Esophagus muscularis mucosa (tissue), 4 donors: ENCODE measurements at places on chromosomes 13 and 19.
A peak's percentile ranks its signal among the peaks of the same experiment; 100 is the strongest.

- no peaks in the 10 kb centered on the region for H3K4me1 ChIP-seq
- H3K4me3 ChIP-seq = no peak overlapping the region
- no peaks in the 10 kb centered on the region for H3K27me3 ChIP-seq
- no peak overlapping the region for H3K27ac ChIP-seq
Measured at GRCh38 chr19:42831221-42832019, 48.1 kb downstream of the PSG1 start.

DNA sequence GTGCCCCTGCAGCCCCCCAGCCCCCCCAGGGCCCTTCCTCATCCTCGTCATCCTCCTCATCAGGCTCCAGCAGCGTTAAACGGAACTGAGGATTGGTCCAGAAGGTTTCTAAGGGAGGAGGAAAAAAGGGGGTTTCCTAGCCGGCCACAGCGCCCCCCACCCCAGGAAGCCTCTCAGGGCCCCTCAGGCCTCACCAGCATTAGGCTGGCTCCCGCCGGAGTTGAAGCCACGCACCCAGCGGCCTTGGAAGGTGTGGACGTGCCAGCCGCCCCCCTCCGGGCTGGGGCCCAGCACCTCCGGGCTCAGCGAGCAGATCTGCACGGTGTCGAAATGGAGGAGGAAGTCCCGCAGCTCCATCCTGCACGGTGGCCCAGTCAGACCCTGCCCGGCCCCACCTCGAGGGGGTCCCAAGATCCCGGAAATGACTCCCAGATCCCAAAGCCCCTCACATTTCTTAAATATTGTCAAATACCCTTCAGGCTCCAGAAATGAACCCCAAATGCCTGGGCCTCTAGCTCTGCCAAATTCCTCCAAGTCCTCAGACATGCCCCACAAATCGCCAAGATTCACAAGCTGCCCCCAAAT is 6.9 kb downstream of the CAPN12 start:
- no peak overlapping the region for H3K27ac ChIP-seq
- no peaks in the 10 kb centered on the region for H3K36me3 ChIP-seq
- H3K4me1 ChIP-seq = peaks cover 18% of the 10 kb centered on the region
- no peaks in the 10 kb centered on the region for H3K27me3 ChIP-seq
- DNase-seq = no peak

DNA sequence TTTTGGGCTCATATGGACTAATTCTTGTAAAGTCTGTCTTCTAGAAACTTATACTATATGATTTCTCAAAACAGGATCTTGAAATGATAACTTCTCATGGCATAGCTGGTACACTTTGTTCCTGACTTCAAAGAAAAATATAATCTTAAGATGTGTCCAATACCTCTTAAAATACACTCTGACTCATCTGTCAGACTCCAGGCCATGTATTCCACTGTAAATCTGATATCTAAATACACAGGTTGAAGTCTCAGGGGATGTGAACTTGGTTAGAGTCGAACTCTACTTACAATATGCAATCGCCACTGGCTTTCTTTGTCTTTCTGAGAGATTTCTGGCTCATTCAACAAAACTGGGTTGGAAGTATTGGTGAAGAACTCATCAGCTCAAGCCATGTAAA is 99.8 kb downstream of the LACC1 start:
- H3K4me3 ChIP-seq = no peak overlapping the region
- H3K4me1 ChIP-seq = no peaks in the 10 kb centered on the region
- no peaks in the 10 kb centered on the region for H3K27me3 ChIP-seq
- no peaks in the 10 kb centered on the region for H3K36me3 ChIP-seq
- no peak for DNase-seq

- no peaks in the 10 kb centered on the region for H3K27me3 ChIP-seq
- H3K36me3 ChIP-seq = no peaks in the 10 kb centered on the region
- DNase-seq = no peak
Measured at GRCh38 chr13:40146611-40147117, 491.2 kb downstream of the COG6 start.

DNA sequence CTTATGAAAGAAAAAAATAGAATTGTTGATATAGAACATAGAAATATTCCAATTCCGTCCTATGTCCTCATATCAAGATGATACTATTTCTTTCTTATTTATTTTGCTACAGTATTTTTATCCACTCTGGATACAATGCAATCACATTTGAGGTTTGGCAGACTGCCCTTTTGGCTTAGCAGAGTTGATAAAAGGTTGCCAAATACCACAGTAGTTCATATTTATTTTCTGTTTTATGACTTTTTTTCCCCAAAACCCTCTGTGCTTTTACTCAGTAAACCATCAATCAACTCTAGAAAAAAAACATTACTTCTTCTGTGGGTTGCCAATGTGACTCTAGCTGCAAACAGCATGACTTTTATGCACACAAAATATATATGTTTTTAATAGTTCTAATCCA is 424.5 kb downstream of the PCDH9 start:
- peaks cover 17% of the 10 kb centered on the region for H3K4me1 ChIP-seq
- no peak overlapping the region for H3K4me3 ChIP-seq
- H3K36me3 ChIP-seq = no peaks in the 10 kb centered on the region
- no peak overlapping the region for H3K27ac ChIP-seq

DNA sequence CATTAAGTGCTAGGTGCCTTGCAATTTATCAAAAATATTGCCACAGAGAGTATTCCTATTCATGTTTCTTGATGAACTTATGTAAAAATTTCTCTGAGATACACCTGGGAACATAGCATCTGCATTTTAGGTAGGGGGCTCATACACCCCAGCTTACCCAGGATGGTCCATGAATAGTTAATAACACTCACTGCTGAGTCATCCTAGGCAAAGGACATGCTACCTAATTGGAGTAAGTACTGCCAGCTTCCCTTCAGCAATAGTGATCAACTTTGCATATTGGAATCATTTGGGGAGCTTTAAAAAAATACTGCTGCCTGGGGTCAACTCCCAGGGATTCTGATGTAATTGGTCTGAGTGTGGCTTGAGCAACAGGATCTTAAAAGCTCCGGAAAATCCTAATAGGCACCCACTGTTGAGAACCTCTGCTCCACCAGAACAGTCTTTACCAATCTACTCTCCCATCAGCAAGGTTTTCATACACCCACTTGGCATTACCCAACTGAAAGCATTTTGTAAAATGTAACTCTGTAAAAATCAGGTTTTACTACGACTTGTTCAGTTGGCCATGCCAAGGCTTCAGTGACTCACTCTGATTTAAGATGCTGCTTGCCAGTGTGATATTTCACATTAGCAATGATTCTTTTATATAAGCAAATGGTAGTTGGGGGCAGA is 67.2 kb upstream of the FNDC3A start:
- H3K27me3 ChIP-seq = no peaks in the 10 kb centered on the region
- no peaks in the 10 kb centered on the region for H3K36me3 ChIP-seq
- no peaks in the 10 kb centered on the region for H3K4me1 ChIP-seq
- H3K4me3 ChIP-seq = no peak overlapping the region

- no peaks in the 10 kb centered on the region for H3K4me1 ChIP-seq
- H3K4me3 ChIP-seq = no peak overlapping the region
- peaks cover 17% of the 10 kb centered on the region for H3K36me3 ChIP-seq
- DNase-seq = no peak
- H3K27ac ChIP-seq = no peak overlapping the region
Measured at GRCh38 chr19:18128044-18128443, 24.9 kb upstream of the PIK3R2 start.

- no peaks in the 10 kb centered on the region for H3K27me3 ChIP-seq
- DNase-seq = no peak
- peak overlapping the region; percentile 53 for H3K27ac ChIP-seq
Measured at GRCh38 chr19:16429066-16429758, 42.6 kb downstream of the EPS15L1 start.

DNA sequence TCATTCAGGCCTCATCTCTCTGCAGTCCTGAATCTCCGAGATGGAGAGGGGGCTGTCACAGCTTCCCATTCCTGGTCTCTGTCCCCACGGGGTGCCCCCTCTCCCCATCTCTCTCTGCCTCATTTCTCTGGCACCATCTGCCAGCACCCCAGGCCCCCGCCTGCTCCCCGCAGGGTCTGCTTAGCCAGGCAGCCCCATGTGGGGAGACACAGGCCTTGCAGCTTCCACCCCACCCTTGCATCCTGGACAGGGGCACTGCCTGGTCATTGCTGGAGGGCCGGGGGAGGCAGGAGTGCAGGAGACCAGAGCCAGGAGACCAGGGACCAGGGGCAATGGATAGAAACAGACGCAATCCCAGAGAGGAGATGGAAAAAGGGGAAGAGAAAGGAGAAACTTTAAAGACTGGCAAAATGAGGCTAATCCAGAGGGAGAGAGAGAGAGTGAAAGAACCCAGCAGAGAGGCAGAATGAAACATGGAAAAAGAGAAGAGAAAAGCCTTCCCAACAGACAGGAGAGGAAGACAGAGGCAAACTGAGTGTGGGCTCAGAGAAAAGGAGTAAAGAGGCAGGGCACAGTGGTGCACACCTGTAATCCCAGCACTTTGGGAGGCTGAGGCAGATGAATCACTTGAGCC is 8.8 kb upstream of the GIPR start:
- no peak overlapping the region for H3K27ac ChIP-seq
- DNase-seq = no peak
- no peak overlapping the region for H3K4me3 ChIP-seq
- no peaks in the 10 kb centered on the region for H3K36me3 ChIP-seq
- H3K4me1 ChIP-seq = no peaks in the 10 kb centered on the region

GRCh38 chr19:32824916-32825608 is 44.5 kb downstream of the SLC7A9 start:
- no peaks in the 10 kb centered on the region for H3K27me3 ChIP-seq
- H3K27ac ChIP-seq = no peak overlapping the region
- no peak overlapping the region for H3K4me3 ChIP-seq
- H3K4me1 ChIP-seq = no peaks in the 10 kb centered on the region
- no peak for DNase-seq
- H3K36me3 ChIP-seq = peaks cover 6% of the 10 kb centered on the region

DNA sequence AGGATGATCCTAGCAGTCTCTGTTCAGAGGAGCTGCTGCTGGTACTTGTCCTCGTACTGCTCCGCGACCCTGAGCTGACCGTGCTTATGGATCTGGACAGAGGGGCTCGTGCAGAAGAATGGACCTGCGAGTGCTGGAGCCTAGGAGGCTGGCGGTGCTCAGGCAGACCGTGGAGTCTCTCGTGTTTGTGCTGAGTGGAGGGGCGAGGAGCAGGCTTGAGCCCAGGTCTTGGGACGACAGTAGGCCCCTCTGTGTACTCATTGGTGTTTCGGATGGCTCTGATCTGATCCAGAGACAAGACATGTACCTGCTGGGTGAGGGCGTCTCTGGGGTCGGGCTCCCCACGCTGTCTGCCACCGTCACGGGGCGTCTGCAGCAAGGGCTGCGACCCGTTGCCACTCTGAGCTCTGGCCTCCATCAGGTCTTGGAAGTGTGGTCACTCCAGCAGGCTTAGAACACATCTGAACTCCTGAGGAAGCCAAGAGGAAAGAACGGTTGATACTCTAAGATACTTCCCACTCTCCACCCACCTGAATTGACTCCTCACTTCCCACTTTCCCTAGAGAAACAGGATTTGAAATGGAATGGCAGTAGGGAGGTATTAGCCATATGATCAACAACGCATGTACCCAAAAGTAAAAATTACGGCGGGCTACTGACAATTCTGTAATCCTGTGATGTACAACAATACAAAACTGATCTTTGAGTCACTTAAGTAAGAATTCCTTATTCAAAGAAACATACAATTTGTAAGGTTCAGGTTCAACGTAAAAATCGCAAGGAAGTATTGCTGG is 3.4 kb downstream of the SPRY2 start:
- H3K27me3 ChIP-seq = no peaks in the 10 kb centered on the region
- H3K36me3 ChIP-seq = peaks cover 8% of the 10 kb centered on the region
- peaks cover 28% of the 10 kb centered on the region for H3K4me1 ChIP-seq
- peak overlapping the region; percentile 91 for H3K4me3 ChIP-seq
- DNase-seq = no peak
- H3K27ac ChIP-seq = peak overlapping the region; percentile 93

DNA sequence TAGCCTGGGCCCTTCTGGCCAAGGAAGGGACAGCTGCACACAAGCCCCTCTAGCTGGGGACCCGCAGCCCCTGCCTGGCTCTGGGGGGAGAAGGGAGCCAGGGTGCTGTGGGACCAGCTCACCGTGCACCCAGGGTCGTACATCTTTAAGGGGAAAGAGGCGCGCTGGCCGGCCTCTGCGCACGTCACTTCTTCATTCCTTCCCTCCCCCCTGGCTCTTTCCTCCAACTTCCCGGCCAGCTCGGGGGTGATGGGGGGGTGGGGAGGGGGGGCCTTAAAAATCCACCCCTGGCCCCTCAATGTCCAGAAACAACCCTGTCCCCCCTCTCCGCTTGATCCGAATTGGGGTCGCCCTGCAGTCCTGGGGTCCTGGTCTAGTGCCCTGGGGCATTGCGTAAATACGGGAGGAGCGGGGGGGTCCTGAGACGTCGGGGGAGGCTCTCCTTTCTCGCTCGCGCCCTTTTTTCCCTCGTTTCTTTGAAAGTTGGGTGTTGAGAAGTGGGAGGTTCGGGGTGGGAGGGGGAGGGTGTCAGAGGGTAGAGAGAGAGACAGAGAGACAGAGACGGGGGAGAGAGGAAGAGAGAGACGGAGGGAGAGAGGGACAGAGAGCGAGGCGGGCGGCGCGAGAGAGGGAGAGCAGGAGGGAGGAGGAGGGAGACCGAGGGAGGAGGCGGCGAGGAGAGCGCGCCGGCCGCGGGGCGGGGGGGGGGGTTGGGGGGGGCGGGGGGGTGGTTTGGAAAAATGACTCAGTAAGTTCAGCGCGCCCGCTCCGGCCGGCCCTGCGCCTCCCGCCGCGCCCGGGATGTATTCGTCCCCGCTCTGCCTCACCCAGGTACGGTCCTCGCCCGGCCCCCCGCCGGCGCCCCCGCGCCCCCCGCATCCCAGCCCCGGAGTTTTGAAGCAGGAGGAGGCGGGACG is at the start of gene NFIC:
Gene NFIC, plus strand, starts transcription at position 748 of the 917 bp plus-strand sequence. Its CDS starts 54 bp downstream, at position 802.
- DNase-seq = peak; percentile 96
- no peaks in the 10 kb centered on the region for H3K27me3 ChIP-seq
- H3K36me3 ChIP-seq = no peaks in the 10 kb centered on the region
- H3K4me1 ChIP-seq = peaks cover 43% of the 10 kb centered on the region
- H3K27ac ChIP-seq = peak within 1 kb of the TSS; percentile 100

GRCh38 chr13:27442797-27443196 is 7.6 kb downstream of the MTIF3 start:
- no peak overlapping the region for H3K27ac ChIP-seq
- DNase-seq = no peak
- no peaks in the 10 kb centered on the region for H3K27me3 ChIP-seq
- peaks cover 5% of the 10 kb centered on the region for H3K4me1 ChIP-seq
- no peak overlapping the region for H3K4me3 ChIP-seq
- peaks cover 23% of the 10 kb centered on the region for H3K36me3 ChIP-seq

DNA sequence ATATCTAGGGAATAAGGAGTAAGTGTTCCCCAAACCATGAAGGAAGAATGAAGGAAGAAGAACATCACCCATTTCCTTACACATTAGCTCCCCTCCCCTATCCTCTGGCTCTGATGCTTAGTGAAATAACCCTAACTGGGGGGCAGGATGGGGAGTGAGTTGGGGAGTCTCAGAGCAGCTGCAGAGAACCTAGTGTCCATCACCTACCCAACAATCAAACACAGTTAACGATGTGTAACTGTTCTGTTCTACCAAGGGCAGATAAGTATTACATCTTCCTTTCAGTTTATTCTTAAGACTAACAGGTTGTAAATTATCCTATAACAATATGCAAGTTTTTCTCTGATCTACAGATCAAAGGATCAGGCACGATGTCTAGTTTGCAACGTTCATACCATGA is 12.8 kb downstream of the ELF1 start:
- H3K4me3 ChIP-seq = no peak overlapping the region
- H3K36me3 ChIP-seq = no peaks in the 10 kb centered on the region
- H3K4me1 ChIP-seq = peaks cover 24% of the 10 kb centered on the region
- H3K27ac ChIP-seq = no peak overlapping the region
